ENCODE measurements at places on chromosomes 7 and 10. TPM values are rescaled to one million over a fixed set of nuclear protein-coding genes. Genes with fewer than 3 reads are reported as not detected.
A peak's percentile ranks its signal among the peaks of the same experiment; 100 is the strongest.

DNA sequence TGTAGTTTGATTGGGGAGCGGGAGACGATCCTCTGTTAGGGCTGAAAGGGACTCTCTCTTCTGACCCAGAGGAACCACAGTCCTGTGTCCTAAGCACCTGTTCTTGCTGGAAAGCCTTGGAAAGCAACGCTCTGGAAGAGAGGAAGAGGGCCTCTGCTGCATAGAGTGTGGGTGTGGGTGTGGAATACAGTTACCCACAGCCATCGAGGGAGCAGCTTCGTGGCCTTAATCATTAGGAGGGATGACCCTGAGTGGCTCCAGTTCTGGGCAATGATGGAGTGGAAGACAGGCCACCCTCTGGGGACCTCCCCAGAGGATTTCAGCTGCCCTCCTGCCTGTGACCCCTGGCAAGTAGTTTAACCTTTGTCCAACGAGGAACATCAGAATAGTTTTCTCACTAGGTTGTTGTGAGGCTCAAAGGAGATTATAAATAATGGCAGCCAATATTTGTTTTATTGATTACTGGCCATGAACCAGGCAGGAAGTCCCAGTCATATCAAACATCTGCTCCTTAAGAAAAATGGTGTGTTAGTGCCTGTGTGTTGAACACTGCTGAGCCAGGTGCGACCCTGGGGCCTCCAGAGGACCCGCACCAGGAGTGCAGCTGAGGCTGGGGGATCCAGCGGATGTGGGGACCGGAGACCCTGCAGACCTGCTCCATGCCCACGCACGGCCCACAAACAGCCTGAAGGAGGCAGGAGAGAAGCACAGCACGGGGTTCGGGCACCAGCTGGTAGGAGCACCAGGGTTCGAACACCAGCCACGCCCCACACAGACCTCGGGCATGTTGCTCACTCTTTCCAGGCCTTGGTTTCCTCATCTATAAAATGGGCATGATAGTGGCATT lies 35.6 kb downstream of the FAM241B start:
- no peak for DNase-seq

DNA sequence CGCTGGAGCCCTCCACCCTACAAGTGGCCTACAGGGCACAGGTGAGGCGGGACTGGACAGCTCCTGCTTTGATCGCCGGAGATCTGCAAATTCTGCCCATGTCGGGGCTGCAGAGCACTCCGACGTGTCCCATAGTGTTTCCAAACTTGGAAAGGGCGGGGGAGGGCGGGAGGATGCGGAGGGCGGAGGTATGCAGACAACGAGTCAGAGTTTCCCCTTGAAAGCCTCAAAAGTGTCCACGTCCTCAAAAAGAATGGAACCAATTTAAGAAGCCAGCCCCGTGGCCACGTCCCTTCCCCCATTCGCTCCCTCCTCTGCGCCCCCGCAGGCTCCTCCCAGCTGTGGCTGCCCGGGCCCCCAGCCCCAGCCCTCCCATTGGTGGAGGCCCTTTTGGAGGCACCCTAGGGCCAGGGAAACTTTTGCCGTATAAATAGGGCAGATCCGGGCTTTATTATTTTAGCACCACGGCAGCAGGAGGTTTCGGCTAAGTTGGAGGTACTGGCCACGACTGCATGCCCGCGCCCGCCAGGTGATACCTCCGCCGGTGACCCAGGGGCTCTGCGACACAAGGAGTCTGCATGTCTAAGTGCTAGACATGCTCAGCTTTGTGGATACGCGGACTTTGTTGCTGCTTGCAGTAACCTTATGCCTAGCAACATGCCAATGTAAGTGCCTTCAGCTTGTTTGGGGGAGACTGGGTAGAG lies at the start of gene COL1A2:
Gene COL1A2, plus strand, starts transcription at position 459 of the 704 bp plus-strand sequence. Its CDS starts 137 bp downstream, at position 596.
- DNase-seq, result peak; percentile 68

DNA sequence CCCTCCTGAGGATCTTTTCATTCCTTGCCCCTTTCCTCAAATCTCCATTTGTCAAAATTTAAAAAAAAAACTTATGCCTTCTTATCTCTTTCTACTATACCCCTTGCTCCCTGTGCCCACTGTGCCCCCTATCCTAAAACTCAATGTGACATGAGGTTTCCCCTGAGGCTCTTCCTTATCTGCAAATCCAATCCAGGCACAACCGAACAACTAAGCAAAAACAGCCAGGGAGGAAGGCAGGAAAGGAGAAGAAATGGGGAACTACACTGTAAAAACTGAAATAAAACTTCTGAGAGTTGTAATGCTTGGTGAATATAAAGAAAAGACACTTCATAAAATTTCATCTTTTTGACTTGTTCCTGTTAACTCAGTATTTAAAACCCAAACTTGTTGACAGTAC lies 54.2 kb downstream of the CRPPA start:
- DNase-seq, result no peak

GRCh38 chr10:75513292-75513885 lies 82.0 kb downstream of the LRMDA start:
- DNase-seq, result no peak

DNA sequence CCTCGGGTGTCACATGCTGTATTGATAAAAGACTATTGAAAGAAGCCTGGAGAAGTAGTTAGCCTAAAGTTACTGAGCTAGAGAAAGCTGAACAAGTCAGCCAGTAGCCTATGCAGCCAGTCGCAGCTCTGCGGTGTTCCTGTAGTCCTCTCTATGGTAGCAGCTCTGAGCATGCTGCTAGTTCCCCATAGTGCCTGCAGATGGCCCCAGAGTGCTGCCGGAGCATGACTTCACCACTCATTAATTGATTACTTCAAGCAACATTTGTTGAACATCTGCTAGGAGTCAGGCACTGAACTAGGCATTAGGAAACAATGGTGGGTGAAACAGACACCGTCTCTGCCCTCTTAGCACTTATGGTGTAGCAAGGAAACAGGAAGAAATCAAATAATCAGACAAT lies 422.7 kb downstream of the SORCS3 start:
- DNase-seq, result no peak

DNA sequence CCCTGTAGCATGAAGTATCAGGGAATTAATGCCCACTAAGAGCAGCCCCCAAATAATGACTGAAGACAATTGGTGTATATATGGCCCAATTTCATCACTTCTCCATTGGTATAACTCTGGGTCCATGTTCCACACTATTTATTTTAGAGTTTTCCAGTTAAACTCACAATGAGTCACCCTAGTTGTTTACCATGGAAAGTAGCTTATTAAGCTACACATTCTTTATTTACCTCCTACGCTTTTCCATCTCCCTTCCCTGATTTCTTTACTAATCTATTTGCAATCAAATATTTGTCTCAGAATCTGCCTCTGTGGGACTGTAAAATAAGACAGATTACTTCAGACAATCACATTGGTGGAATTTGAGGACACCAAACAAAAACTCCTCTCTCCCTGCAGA lies 655.6 kb downstream of the SORCS1 start:
- no peak for DNase-seq

DNA sequence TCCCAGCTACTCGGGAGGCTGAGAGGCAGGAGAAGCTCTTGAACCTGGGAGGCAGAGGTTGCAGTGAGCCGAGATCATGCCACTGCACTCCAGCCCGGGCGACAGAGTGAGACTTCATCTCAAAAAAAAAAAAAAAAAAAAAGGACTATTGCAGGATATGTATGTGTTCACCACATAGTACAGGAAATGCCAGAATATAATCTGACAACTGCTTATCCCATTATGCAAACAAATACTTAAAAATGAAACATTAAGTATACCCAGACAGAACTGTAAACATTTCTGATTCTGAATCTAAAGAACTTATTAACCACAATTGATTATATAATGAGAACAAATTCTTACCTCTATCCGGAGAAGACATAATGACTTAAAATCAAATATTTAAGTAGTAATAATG lies 18.7 kb downstream of the DKK1 start:
- DNase-seq, result no peak

DNA sequence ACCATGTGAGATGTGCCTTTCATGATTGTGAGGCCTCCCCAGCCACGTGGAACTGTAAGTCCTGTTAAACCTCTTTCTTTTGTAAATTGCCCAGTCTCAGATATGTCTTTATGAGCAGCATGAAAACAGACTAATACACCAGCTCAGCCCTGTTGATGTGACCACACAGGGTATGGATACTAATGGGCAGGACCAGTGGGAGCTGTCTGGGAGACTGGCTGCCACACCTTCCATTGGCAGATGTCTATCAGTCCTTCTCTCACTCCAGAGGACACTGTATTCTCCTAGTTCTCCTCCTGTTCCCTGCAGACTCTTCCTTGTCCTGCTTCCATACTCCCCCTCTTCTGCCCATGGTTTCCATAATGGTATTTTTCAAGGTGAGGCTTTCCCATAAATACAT lies 104.4 kb downstream of the PRLHR start:
- DNase-seq, result no peak

DNA sequence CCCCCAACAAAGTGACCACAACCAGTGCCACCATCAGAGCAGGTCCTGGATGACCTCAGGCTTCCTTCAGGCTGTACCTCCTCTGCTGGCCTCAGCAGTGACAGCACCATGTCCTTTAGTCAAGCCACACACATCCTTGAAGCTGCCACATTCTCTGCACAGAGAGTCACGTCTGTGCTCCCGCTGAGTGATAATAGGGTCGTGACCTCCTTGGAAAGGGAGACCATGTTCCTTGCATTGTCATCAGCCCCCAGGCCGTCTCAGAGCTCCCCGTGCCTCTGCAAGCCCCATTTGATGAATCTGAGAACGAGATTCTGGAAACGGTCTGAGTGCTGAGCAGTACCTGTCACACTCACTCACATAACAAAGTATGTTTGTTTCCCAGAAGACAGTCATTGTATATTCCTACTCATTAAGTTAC lies 106.5 kb upstream of the PRR15 start:
- DNase-seq, result no peak

GRCh38 chr10:119131512-119132240 lies 27.8 kb downstream of the DENND10 start:
- peak; percentile 46 for DNase-seq

DNA sequence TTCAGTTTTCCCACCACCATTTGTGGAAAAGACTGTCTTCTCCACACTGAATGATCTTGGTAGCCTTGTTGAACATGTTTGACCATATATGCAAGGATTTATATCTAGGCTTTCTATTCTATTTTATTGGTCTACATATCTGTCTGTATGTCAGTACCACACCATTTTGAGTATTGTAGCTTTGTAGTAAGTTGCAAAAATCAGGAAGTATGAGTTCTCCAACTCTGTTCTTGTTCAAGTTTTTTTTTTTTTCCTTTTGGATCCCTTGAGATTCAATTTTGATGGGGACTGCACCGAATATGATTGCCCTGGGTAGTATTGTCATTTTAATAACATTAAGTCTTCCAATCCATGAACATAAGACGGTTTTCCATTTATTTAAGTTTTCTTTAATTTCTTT lies 176.8 kb downstream of the DNAJC1 start:
- DNase-seq, result no peak

GRCh38 chr10:103748020-103748419 lies 107.4 kb downstream of the SH3PXD2A start:
- DNase-seq, result no peak

DNA sequence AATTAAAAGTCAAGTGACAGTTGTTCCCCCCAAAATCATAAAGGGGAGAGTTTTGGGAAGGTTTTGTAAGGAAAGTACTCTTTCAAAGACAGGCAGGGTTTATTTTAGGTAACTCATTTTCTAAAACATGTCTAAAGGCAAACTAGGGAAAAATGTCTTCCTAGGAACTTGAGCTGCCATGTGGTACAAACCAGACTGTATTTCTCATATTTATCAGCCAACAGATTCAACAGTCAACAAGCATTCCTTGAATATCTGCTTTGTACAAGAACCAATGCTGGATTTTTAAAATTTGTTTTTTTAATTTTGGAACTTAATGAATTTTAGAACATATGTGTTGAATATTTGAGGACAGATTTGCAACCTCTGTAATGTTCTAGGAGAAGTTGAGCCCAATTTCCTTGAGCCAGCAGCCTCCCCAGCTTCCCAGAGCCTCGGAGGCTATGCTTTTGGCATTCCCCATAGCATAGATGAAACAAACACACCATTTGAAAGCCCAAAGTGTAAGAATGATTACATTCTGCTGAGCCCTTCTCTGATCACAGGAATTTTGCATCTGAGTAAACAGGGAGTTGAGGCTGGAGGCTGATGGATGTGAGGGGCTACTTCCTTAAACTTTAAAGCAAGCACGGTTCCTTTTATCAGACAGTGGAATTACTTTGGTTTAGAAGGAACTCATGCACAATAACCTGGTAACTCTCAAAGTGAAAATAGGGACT lies 345.1 kb downstream of the RNLS start:
- no peak for DNase-seq

PDCD4 gene
- polyA plus RNA-seq, result 201 TPM

ADAP1 gene
- 5.1 TPM for polyA plus RNA-seq

CYP3A4 gene
- 0.20 TPM for polyA plus RNA-seq

LIPN gene
- polyA plus RNA-seq, result not detected

CDNF gene
- polyA plus RNA-seq, result 3.0 TPM

HOXA3 gene
- polyA plus RNA-seq, result 38.0 TPM

TRIM74 gene
- polyA plus RNA-seq, result 1.5 TPM

CDK14 gene
- 25.1 TPM for polyA plus RNA-seq
